Retinal pigment epithelial cell (primary cell): ENCODE measurements at places on chromosomes 6 and 20.

DNA sequence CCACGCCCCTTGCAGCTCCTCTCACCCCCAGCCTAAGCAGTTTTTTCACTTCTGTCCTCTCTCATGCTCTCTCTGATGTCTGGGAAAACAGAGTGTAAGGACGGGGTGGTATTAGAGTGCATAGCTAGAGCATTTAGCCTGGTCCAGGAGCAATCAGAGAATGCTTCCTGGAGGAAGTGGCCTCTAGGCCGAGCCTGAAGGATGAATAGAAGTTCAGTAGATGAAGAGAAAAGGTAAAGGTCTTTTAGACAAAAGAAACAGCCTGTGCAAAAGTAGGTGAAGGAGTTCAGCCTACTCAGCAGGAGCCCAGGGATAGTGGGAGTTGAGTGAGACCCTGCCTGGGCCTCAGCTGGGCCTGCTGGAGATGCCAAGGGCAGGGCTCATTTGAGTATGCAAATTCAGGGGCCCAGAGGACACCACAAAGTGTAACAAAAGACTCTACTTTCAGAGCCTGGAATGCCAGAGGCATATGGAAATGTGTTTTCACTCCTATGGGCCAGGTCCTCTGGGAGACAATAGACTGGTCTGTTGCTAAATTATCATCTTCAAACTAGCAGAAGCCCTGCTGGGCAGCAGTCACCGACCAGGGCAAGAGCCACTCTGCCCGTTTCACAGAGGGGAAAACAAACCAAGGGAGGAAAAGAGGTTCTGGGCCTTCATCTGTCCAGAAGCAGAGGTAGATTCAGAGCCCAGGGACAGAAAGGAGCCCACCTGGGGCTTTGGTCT is 19.7 kb upstream of the TM9SF4 start:
- no peak for DNase-seq

DNA sequence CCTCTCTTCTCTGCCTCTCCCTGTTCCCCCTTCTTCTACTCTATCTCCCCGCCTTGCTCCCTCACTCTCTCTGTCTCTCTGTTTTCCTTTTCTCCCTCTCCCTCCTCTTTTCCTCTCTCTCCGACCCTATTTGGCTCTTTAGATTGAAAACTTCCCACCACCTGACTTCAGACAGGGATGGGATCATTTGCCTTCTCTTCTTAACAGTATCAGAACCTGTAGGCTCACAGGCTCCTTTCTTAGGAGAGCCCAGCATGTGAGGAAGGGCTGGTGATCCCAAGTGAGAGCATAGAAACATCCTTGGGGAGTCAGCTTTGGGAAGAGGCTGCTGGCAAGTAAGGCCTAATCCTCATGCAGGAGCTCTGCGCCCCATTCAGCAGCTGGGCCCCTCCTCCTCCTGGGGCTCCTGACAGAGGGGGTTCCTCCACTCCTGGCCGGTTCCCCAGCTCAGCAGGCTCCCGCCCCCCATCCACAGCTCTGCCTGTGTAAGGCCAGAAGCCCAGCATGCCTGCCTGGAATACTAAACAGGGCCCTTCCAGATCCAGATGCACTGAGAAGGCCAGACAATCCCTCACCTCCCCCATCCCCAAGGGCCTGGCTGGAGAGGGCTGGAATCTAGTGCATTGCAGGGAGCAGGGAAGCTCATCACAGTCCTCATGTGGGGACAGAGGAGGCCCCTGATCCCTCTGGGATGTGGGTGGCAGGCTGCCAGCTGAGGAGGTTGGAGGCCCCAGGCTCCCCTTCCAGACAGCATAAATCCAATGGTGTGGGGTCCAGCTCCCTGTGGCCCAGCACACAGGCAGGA is 93.4 kb downstream of the PTPRT start:
- DNase-seq = no peak

- no peak for DNase-seq
These were observed 23.0 kb upstream of the NAA20 start for GRCh38 chr20:19993958-19994669.

DNA sequence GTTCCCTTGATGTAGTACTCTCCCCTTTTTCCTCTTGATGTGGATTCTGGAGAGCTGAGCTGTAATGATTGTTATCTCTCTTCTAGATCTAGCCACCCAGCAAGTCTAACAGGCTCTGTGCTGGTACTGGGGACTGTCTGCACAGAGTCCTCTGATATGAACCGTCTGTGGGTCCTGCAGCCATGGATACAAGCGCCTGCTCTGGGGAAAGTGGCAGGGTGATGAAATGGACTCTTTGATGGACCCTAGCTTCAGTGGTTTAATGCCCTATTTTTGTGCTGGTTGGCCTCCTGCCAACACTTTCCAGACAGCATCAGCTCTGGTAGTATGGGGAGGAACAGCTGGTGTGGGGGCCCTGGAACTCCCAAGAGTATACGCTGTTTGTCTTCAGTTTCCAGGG is 216.3 kb downstream of the ADGRG6 start:
- no peak for DNase-seq

- DNase-seq = no peak
These were observed 18.8 kb downstream of the PRR18 start for GRCh38 chr6:166289207-166290060.

DNA sequence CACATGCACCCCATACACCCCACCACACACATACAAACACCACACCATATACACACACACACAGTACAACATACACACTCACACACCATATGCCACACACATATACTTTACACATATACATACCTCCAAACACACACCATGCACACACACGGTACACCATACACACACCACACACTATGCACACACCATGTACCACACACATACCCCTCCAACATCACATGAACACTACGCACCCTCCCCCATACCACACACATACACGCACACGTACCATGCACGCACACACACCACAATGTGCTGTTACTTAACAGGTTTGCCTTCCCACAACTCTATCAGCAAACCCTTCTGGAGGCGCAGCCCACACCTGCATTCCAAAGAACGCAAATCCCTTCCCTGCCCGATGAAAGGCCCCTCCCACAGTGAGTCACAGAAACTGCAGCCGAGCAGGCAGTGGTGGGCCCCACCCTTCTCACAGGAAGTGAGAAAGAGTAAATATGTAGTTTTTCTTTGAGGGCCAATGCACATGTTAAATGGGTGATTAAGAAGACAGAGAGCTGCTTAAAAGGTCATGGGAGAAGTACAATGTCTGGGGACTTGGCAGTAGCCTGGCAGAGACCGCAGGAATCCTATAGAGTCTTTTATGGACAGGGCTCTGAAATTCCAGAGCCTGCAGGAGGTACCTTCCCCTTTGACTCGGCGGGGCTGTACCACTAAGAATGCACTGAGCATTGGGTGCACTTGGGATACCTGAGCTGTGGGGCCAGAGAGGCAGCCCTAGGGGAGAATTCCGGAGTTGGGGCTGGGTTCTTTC is 34.1 kb upstream of the EZR start:
- peak; percentile 99 for DNase-seq

DNA sequence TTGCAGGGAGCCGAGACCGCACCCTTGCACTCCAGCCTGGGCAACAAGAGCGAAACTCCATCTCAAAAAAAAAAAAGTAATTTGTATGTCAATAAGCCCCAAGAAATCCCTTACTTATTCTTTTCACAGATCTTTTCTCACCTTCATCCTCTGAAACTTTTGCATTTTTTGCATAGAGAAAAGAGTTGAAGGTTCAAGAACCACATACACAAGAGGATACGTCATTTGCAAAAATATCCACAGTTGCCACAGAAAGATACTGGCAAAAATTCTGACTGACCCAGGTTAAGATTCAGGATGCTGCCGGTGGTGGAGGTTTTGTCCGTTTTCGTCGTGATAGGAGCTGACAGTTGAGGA is 94.5 kb downstream of the ZMYND8 start:
- DNase-seq = no peak

DNA sequence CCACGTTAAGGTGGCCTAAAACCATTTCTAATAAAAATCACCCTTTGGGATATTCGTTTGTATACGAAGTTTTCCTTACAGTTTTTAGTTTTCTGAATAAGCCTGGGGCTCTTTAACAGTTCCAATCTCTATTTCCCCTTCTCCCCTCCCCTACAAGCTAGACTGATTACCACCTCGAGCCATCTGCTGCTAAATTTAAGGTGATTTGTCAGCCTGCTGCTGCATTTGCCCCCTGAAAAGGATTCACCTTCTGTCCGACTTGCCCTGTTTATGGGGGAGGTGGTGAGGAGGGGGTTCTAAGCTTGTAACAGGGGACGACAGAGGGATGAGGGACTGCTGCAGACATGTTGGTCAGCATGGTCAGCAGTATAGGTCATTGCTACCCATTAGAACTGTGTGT is 146.3 kb downstream of the JARID2 start:
- DNase-seq = no peak

DNA sequence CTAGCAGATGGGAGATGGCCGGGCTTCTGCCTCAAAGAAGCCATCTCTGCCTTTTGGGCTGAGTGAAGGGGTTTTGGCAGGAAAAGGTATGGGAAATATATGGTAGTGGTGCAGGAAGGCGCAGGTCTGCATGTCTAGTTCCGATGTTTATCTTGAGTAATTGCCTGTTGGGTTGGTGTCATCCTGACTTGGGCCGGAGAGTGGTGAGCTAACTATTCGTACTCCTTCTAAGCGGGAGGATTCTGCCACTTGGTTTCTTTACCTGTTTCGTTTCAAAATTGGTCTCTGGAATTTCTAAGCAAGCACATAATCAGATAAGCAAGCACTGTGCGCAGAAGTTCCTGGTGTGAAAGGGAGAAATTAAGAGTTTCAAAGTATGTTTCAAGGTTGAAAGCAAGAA is 229.6 kb downstream of the SAMD5 start:
- no peak for DNase-seq

- DNase-seq = no peak
These were observed 91.0 kb downstream of the COL12A1 start for GRCh38 chr6:75114806-75115205.

DNA sequence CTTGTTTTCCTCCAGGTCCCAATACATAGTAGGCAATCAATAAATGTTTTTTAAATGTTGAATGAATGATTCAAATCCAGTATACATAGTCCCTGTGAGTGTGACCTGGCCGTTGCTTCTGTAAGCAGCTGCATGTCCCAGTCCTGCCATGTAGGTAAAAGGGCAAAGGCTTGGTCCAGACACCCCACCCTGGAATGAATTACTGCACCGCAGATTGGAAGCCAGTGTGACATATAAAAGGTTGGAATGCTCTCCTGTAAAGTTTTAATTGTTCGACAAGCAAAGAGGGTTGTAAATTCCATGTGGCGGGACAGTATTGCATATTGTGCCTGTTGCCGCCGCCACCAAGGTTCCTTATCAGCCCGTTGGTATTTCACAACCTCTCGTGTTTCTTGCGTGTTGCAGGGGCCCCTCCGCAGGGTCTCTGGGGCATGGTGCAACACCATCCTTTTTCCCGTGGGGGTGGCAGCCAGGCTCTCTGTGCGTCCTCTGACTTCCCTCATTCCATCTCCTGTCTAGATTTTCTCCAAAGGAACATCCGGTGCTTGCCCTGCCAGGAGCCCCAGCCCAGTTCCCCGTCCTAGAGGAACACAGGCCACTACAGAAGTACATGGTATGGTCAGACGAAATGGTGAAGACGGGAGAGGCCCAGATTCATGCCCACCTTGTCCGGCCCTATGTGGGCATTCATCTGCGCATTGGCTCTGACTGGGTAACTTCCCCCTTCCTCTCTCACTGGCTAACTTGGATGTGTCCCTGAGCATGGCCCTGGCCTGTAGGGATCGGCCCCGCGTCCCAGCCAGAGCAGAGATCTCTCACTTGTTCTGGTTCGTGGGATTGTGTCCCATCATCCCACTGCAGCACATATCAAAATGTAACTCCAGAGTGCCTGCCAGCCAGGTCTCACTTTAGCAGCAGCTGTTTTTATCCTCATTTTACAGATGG is 20.3 kb downstream of the POFUT1 start:
- DNase-seq = no peak
